Stimulated activated CD4-positive, alpha-beta T cell treated with anti-CD3 and anti-CD28 coated beads, Interleukin-12 subunit alpha, Interleukin-12 subunit beta, amount 100 ng/mL, for 4 hours (primary cell): ENCODE measurements at places on chromosomes 3 and 15.

DNA sequence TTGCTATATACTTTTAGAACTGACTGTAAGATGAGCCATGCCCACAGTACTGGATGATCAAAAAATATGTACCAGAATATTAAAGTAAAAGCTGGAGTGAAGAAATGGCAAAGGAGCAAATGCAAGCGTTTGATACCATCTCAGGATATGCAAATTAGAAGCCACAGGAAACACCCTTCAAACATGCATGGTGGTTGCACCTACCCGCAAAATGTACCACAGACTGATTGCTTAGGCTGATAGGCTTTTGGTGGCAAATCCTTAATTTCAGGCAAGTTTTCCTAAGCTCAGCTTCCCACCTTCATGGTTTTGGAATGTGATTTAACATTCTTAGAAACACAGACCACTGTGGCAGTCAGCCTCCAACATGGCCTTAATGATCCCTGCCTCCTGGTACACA, 149.0 kb downstream of the PDZRN3 start:
- DNase-seq: no peak

- no peak for DNase-seq
Observed at GRCh38 chr15:39433376-39433775, 147.5 kb upstream of the THBS1 start.

DNA sequence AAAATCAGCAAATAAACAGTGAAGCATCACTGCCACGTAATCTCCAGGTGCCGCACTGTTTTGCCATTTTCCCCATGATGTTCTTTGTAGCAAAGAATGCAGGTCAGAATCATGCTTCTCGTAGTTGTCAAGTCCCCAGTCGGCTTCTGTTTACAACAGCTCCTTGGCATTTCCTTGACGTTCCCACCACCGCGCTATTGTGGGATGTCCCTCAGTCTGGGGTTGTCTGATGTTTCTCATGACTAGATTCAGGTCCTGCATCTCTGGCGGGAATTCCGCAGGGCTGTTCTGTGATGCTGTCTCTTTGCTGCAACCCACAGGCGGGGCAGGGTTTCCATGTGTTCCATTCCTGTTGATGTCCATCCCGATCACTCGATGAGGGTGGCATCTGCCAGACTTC, 117.9 kb upstream of the SMAD3 start:
- DNase-seq: no peak

- DNase-seq: no peak
Observed at GRCh38 chr3:176172492-176172891, 1024.8 kb downstream of the TBL1XR1 start.

DNA sequence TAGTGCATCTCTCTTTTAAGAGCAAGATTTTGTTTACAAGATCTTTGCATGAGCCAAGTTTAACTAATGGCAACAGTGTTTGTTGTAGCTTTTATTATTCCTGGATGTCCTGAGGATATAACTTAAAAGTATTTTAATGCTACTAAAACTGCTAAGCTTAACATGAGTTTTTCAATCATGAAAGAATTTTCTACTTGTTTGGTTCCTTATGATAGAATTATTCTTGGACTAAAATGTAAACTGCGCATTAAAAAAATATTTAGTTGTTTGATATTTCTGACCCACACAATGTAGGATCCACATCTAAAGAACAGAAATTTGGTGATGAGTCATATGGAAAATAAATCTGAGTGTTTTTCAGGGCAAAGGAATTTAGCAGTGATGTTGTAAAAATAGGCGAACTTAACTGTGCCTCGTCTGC, 70.8 kb downstream of the RAP2B start:
- DNase-seq: no peak

- no peak for DNase-seq
Observed at GRCh38 chr15:43246261-43246774, 20.4 kb downstream of the TGM5 start.

GRCh38 chr3:12934431-12934830, 93.1 kb upstream of the RPL32 start:
- no peak for DNase-seq

DNA sequence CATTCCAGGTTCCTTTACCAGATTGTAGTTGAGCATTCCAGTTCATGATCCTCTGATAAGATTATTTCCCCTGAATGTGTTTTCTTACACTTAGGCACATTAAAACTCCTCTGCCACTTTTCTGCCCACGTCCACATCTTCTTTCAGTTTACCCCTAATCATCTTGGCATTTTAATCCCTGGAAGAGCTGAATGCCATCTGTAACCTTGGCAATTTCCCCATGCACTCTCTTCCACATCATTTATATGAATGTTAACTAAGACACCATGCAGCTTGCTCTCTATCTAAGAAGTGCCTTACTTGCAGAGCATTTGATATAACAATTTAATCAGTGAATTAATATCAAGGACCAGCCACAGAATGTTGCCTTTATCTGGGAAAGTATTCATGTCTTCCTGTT, 25.8 kb downstream of the TIMP4 start:
- no peak for DNase-seq
